Activated T-cell treated with anti-CD3 and anti-CD28 coated beads, Interleukin-2, amount 50 U/mL, for 72 hours (primary cell): ENCODE measurements at places on chromosomes 11 and 22. TPM values are rescaled to one million over a fixed set of nuclear protein-coding genes. Genes with fewer than 3 reads are reported as not detected.

GRCh38 chr11:93686812-93687211 lies 25.3 kb downstream of the CEP295 start:
- no peak for DNase-seq

DNA sequence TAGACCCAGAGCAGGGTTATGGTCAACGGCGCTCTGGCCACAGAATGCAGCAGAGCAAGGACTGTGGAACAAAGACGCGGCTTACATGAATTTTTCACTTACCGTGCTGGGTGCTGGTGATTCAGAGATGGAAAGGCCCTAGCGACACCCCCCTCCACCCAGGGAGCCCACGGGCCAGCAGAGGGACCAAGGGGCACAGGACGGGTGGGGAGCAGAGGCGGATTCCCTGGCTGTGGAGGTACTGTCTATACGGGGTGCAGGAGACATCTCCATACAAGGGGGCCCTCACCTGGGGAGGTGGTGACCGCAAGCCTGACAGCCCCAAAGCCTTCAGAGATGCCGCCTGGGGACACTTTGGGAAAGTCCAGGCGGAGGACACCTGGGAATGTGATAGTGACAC lies 1.1 kb upstream of the SEPTIN5 start:
- DNase-seq, result no peak

Gene IGSF9B
- 87.0 TPM for total RNA-seq

Gene UPB1
- total RNA-seq, result 0.26 TPM

Gene MMP8
- total RNA-seq, result not detected

GRCh38 chr11:72280037-72280436 lies 36.1 kb upstream of the PHOX2A start:
- no peak for DNase-seq
